ENCODE measurements at places on chromosomes 12 and 14.
A peak's percentile ranks its signal among the peaks of the same experiment; 100 is the strongest.

GRCh38 chr12:89251342-89252271, 100.7 kb downstream of the DUSP6 start:
- no peak for DNase-seq

GRCh38 chr12:50537538-50537919, 32.7 kb downstream of the DIP2B start:
- DNase-seq: no peak

GRCh38 chr14:70472253-70473159, 20.5 kb downstream of the ADAM21 start:
- no peak for DNase-seq

DNA sequence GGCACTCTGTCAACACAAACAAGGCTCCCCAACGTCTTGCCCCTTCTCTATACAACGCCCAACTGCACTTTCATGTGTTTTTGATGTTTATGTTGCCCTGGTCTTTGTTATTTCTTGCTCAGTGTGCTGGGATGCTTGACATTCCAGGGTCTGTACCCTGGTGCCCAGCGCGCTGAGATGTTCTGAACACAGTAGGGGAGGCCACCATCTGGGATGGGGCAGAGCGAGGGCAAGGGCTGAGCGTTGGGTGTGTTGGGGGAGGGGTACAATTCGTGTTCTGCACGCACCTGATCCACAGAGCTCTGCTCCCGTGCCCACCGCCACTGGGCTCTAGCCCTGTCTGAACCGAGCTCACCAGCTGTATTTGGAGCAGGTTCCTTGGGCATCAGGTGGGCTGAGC, 52.9 kb downstream of the ISCA2 start:
- no peak for DNase-seq

DNA sequence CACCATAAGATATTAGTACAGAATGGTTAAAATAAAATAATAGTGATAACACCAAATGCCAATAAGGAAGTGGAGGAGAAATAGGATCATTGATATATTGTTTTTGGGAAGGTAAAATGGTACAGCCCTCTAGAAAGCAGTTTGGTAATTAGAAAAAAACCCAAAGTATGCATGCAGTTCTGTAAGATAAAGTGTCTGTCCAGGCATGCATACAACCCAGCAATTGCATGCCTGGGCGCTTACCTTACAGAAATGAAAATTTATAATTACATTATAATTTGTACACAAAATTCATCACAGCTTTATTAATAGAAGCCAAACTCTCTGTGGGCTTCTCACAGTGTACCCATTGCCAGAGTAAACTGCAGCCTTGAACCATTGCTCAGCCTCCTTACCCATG, 124.7 kb downstream of the TTC6 start:
- DNase-seq: no peak

GRCh38 chr12:89833337-89834252, 125.0 kb upstream of the ATP2B1 start:
- DNase-seq: no peak

- DNase-seq: no peak
These were observed 93.5 kb downstream of the NUAK1 start for GRCh38 chr12:106045251-106045674.

GRCh38 chr12:121441555-121441954, 41.6 kb downstream of the RNF34 start:
- DNase-seq: no peak

DNA sequence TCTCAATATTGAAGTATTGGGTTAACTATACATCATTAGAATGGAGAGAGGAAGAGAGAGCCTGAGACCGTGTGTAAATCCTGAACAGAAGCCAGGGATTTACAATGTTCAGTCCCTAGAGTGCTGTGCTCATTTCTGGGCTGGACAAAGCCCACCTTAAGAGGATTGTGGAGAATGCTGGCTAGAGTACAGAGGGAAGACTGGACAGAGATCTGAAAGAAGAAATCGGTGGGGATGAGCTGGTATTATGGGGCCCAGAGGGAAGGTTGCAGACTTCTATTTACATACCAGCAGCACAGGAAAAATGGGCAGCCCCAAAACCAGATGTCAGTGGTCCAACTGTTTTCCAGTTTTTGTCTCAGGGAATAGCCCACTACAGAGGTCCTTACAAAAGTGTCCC, 42.3 kb downstream of the RTN1 start:
- no peak for DNase-seq

GRCh38 chr14:69850086-69850735, 29.0 kb upstream of the SMOC1 start:
- no peak for DNase-seq

GRCh38 chr12:75739912-75740311, 228.5 kb upstream of the KRR1 start:
- DNase-seq: no peak

DNA sequence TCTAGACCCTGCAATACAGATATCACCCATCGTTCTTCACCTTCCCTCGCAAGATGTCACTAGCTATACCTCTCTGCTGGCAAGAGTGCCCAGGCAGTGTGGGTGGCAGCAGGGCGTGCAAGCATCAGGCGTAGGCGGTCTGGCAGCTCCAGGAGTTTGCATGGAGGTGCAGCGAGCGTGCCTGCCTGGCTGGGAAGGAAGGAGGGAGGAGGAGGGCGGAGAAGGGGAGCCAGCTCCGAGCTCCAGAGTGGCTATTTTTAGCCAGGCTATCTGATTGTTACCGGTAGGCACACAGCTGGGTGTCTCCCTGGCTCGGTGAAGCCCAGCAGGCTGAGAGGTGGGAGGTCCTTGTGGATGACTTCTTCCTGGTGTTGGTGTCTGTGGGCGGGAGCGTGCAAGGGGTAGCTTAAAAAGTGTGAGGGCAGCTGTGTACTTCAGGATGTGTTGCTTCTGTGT, 6.2 kb downstream of the FOXJ2 start:
- no peak for DNase-seq

GRCh38 chr12:20946732-20947131, 136.2 kb downstream of the SLCO1B3 start:
- DNase-seq: no peak

GRCh38 chr14:31258427-31259039, 50.9 kb upstream of the HECTD1 start:
- DNase-seq: no peak

GRCh38 chr12:105956662-105957457, 181.9 kb downstream of the NUAK1 start:
- DNase-seq: no peak

- no peak for DNase-seq
These were observed 332.3 kb downstream of the ZFP36L1 start for GRCh38 chr14:68460541-68460940.

GRCh38 chr12:30926243-30927221, at the start of gene TSPAN11:
TSS of gene TSPAN11 (plus strand) at chr12:30926748. CDS start at chr12:30953992, 27,244 bp downstream.
- no peak for DNase-seq

GRCh38 chr14:71320734-71321573, 413.7 kb downstream of the PCNX1 start:
- DNase-seq: peak; percentile 66

DNA sequence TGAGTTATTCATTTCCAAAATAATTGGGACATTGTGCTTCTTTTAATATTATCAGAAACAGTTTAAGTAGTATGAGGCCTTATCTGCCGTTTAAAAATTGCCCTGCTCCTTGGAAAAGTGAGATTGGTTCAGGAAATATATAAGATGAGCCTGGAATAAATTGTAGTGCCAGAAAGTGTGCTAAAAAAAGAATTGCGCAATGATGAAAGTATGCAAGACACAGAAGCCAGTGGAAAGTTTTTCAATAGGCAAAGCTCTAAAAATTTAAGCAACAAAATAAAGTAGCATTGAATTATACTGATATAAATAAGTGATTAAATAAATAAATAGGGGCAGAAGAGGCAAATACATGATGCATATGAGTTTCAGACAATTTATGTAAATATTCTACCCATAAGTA, 834.9 kb downstream of the BCL11B start:
- no peak for DNase-seq

DNA sequence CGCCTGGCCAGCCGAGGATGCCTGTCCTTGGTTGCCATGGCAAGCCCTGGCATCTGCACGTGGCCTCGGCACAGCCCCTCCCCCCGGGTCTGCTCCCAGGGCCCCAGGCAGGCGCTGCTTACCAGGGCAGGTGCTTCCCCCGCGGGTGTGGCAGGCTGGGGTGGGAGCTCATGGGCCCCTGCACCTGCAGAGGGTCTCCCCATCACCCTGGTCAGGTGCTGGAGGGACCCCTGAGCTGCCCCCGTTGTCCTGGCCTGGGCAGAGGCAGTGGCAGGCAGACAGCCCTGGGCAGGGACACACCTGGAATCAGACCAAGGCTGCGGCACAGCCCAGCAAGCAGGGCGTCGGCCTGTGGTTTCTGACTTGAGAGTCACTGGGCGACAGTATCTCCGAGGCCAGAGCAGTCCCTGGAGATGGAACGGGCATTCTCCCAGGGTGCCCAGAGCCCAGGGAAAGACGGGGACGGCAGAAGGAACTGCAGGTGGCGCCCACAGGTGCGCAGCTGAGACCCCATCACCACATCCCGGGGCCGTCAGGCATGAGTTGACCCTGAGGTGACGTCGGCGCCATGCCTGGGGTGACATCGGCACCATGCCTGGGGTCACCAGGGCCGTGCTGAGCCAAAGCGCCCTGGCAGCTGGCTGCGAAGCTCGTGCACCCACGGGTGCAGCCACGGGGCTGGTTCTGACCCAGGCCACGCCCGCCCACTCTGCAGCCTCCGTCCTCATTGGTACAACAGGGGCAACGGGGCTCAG, 56.1 kb upstream of the FBRSL1 start:
- DNase-seq: no peak

GRCh38 chr14:104214431-104215218, 76.2 kb downstream of the KIF26A start:
- DNase-seq: no peak

DNA sequence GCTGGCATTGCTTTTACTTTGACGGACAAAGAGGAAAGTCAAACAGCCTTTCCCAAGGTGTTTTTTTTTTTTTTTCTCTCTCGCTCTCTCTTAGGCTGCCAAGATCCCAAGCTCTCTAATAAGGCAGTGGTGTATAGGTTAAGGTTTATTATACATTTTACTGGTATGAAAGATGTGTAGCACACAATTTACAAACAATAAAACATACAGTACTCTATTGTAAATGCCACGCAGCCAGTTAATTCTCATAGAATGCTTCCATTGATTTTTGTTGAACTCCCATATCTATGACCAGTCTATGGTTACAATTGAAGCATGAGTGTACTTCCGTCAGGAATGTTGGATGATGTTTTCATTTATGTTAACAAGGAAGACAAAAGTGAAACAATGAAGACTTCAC, 106.4 kb upstream of the GSC start:
- no peak for DNase-seq

DNA sequence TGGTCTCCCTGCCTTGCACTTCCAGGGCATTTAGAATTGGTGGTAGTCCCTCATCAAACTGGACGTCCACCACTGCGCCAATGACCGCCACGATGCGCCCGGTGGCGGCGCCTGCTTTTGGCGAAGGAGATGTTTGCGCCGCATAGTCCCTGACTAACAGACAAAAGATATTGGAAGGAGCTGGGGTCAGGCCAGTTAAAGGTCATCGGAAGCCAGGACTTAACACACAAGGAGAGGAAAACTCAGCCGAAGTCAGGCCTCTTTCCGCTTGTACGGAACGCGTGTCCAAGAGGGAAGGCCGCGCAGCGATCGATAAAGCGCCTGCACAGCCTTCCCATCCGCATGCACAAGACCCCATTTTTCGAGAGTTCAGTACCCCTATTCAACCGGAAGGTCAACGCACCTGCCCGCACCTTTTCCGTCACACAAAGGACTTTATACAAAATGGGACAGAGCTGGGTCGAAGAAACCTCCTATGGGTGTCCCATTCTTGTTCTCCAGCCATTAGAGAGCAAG, 525 bp downstream of the ATP5F1B start:
- peak; percentile 6 for DNase-seq

- no peak for DNase-seq
These were observed 81.4 kb downstream of the NTN4 start for GRCh38 chr12:95709152-95709551.

DNA sequence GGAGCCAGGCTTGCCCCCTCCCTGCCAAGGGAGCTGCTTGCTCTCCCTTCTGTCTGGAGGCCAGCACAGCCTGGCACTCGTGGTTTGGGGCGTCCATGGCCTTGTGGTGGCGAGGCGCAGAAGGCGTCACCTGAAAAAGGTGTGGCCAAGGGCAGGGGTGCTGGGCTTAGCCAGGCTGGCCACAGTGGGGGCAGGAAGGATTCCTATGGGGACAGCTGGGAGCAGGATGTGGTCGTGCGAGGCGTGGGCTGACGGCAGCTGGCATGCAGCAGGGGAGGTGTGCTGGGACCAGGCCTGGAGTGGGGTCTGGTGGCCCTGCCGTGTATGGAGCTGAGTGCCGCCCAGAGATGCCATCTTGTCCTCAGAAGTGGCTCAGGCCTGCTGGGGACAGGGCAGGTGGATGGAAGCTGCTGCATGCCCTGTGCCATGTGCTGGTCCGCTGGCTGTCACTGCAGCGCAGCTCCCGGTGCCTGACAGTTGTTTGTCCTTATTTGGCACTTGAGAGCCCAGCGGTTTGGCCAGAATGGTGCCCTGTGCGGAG, 30.0 kb downstream of the SH2B3 start:
- no peak for DNase-seq

DNA sequence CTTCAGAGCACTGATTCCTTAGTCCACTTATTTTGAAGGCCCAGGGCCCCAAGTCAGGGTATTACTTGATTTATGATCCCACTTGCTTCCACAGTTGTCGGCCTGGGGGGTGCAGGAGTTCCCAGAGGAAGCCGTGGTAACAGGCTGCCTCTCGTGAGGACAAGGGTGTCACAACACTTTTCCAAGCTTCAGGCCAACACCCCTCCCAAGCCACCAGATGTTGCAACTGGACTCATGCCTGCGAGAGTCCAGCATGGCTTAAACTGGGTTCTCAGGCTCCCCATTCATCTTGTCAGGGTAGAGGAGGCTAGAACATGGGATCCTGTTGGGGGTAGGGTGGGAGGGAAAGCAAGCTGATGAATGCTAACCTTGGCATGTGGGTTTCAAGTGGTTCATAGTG, 56.1 kb downstream of the BMP4 start:
- DNase-seq: no peak

DNA sequence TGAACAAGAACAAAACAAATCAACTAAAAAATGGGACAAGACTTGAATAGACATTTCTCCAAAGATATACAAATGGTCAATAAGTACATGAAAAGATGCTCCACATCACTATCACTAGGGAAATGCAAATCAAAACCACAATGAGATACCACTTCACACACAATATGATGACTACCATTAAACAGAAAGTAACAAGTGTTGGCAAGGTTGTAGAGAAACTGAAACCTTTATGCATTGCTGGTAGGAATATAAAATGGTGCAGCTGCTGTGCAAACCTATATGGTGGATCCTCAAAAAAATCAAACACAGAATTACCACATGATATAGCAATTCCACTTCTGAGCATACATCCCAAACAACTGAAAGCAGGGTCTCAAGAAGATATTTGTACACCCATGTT, 5.2 kb downstream of the SMAGP start:
- DNase-seq: no peak

Measured in bone marrow (tissue), 2 donors.